ENCODE measurements at places on chromosomes 6 and 20.
A peak's percentile ranks its signal among the peaks of the same experiment; 100 is the strongest.

GRCh38 chr6:14383393-14384174, 266.0 kb downstream of the CD83 start:
- DNase-seq = no peak

DNA sequence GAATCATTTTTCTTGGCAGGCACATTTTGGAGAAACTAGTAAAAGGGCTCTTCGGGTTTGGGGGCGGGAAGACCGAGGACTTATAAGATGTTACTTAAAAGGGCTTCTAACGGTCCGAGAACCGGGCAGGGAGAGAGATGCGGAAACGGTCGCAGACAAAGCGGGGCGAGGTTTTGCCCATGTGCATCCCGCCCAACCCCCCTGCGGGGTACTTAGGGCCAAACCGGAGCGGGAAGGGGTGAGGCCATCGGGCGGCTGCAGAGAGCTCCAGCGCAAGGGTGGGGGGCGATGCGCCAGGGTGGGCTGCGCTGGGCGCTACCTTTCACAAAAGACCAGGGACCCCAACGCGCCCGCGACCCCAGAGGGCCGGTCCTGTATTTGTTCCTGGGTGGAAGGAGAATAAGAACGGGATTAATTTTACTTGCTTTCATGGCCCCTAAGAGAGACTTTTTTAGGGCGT, 616 bp downstream of the TUBB start:
- DNase-seq = peak; percentile 82

GRCh38 chr6:142249266-142249665, 52.5 kb upstream of the ADGRG6 start:
- no peak for DNase-seq

DNA sequence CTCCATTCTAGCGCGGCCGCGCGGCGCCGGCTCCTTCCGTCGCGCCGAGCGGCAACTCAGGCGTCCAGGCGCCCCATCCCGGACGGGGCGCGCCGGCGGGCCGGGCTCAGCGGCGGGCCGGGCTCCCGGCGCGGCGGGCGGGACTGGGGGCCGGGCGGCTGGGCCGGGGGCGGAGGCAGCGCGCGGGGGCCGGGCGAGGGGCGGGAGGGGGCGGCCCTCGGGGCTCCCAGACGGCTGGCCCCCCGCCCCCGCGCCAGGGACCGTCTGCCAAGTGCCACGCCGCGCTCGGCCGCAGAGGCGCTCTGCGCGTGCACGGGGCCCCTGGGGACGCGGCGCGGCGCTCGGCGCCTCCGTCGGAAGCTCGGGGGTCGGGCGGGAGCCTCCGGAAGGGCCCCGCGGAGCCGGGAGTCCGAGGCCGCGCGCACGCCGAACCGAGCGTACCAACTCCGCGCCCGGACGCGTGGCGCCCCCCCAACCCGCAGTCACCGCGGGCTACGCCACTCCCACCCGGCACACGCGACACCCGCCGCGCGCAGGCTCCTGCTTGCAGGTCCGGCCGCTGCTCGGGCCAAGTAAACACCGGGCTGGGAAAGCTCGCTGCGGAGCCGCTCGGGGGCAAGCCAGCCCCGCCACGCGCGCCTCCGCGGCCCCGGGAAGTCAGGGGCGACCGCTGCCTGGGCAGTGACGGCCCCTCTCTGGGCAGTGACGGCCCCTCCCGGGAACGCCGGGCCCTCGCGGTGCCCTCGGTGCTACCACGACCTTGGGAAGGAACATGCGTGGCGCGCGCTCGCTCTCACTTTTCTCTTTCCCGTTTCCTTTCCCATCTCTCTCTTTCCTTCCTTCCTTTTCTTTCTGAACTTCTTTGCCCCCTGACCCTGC, at the start of gene PREX1:
Gene PREX1, minus strand, starts transcription at position 145 of the 879 bp plus-strand sequence. Its CDS starts 139 bp downstream, at position 6.
- peak; percentile 80 for DNase-seq

- DNase-seq = no peak
Measured at GRCh38 chr6:31877651-31878161, 1.1 kb downstream of the SLC44A4 start.
